ENCODE measurements at places on chromosomes 6 and 20.

GRCh38 chr20:58553841-58554240 is 38.6 kb upstream of the APCDD1L start:
- DNase-seq, result no peak

GRCh38 chr6:125814481-125814880 is 23.7 kb downstream of the NCOA7 start:
- no peak for DNase-seq

GRCh38 chr20:40991181-40991889 is 37.3 kb upstream of the TOP1 start:
- peak; percentile 13 for DNase-seq

DNA sequence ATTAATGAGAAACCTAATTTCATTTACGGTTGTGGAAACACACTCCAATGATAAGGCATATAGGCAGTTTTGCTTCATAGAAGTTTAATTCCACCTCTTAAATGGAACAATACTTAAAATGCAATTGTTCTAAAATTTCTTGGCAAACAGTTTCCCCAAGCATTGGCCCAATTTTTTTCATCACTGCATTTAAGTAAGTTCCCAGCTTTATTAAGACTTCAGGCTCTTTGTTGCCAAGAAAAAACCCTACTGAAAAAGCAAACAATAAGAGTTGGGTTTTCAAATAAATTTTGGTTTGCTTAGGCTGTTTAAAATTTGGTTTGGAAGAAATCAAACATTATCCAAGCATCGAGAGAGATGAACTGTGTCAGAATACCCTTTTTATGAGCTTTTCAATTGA is 690.9 kb upstream of the NRSN1 start:
- no peak for DNase-seq

DNA sequence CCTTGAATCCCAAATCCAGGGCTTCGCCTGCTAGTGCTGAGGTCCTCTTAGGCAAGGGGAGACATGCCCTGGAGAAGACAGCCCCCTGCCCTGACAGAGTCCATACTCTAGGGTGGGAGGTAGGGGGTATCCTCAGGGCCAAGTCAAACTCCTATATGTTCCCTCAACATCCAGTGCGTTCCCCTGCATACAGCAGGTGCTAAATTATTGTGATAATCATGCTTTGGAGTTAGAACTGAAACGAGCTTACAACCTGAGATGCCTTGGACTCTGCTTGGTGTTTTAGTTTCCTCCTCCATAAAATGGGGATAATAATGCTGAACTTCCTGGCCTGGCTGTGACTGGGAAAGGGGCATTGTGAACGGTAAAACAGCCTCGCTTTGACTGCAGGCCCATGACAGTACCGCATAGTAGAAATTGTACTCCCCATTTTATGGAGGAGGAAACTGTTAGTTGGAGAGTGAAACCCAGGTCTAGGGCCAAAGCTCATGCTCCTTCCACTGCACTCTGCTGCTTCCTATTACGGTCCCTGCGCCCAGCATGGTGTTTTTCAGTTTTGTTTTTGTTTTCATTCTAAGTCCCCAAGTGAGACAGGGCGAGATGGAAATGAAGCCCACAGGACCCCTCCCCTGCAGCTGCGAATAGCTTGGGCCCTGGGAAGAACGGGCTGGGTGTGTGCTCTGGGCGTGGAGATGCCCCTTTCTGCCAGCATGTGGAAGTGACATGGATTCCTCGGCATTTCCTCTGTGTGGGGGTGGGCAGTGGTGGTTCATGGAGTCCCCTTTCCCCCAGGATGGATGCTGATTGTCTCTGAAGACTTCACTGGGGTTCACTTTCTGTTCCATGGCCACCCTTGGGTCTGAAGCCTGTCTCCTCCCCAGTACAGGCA is 162.5 kb downstream of the VEGFA start:
- DNase-seq, result no peak

Measured in T-cell (primary cell).